ENCODE measurements at places on chromosomes 16 and 17. TPM values are rescaled to one million over a fixed set of nuclear protein-coding genes. Genes with fewer than 3 reads are reported as not detected.

The BBS2 gene
- total RNA-seq = 55.5 TPM

The C1QTNF1 gene
- total RNA-seq = not detected

The SCN4A gene
- total RNA-seq = 0.07 TPM

The MPP2 gene
- total RNA-seq = not detected

The ABCC11 gene
- 0.15 TPM for total RNA-seq

The OMG gene
- total RNA-seq = 0.11 TPM

The KRT28 gene
- total RNA-seq = not detected

The KLHL10 gene
- total RNA-seq = 0.29 TPM

The ZACN gene
- not detected for total RNA-seq

The TBC1D3I gene
- total RNA-seq = not detected

The CD79B gene
- total RNA-seq = 1,164 TPM

The RAPGEFL1 gene
- 5.6 TPM for total RNA-seq

The SLC4A1 gene
- total RNA-seq = 0.19 TPM

The HID1 gene
- not detected for total RNA-seq

The TBC1D26 gene
- not detected for total RNA-seq

GRCh38 chr17:32549559-32549958, 62.8 kb downstream of the CDK5R1 start:
- no peak for DNase-seq

DNA sequence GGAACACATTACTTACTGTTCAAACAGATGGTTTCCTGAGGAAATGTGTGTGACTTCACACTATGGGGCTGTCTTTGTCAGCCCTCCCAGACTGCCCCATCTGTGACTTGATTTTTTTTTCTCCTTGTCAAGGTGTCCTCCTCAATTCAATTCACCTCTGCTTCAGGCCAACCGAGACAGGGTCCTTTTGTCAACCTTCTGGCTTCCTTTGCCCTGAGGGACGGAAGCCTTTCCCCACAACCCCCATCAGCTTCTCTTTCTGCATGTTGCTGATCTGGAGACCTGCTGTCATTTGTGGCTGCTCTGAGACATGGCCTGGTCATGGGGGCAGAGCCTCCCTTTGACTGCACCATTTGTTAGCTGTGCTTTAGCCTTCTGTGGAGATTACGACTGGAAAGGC, 21.3 kb upstream of the RGS9 start:
- DNase-seq = no peak

- DNase-seq = no peak
These were observed 12.0 kb upstream of the PNPO start for GRCh38 chr17:47929218-47930000.

- no peak for DNase-seq
These were observed 596.0 kb upstream of the GOT2 start for GRCh38 chr16:59330019-59330670.

GRCh38 chr17:16352667-16353316, 477 bp downstream of the CENPV start:
- DNase-seq = peak; percentile 79

DNA sequence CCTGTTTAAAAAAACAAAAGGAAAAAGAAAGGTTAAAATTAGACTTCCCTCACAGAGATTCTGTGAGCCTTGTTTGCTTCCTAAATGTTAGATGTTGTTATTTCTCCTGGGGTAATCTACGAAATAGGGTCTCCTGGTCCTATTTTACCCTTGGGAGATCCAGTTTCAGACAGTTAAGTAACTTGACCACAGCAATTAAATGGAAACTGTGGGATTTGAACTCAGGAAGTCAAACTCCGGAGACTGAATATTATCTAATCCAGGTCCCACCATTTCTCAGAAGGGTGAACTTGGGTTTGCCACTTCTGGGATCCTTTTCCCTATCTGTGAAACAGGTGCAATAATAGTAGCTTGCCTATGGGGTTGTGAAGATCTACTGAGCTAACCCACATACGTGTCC, 6.4 kb upstream of the TMC5 start:
- no peak for DNase-seq

DNA sequence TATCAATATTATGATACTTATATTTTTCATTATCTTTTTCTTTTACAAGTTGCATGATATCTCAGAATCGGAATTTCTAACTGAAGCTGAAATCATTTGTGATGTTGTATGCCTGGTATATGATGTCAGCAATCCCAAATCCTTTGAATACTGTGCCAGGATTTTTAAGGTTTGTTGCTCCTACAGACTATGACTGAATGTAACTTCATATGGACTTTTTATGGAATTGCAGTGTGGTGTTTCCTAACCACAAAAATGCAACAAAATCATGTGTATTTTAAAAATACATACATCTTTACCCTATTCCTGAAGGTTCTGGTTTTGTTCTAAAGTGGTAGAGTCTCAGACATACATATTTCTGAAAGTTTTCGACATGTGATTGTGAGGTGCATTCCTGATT, 58.8 kb upstream of the RHBDL3 start:
- no peak for DNase-seq

- DNase-seq = no peak
These were observed 20.5 kb downstream of the ATPAF2 start for GRCh38 chr17:18018411-18018921.

GRCh38 chr17:65876985-65877384, 314.9 kb downstream of the CEP112 start:
- no peak for DNase-seq

DNA sequence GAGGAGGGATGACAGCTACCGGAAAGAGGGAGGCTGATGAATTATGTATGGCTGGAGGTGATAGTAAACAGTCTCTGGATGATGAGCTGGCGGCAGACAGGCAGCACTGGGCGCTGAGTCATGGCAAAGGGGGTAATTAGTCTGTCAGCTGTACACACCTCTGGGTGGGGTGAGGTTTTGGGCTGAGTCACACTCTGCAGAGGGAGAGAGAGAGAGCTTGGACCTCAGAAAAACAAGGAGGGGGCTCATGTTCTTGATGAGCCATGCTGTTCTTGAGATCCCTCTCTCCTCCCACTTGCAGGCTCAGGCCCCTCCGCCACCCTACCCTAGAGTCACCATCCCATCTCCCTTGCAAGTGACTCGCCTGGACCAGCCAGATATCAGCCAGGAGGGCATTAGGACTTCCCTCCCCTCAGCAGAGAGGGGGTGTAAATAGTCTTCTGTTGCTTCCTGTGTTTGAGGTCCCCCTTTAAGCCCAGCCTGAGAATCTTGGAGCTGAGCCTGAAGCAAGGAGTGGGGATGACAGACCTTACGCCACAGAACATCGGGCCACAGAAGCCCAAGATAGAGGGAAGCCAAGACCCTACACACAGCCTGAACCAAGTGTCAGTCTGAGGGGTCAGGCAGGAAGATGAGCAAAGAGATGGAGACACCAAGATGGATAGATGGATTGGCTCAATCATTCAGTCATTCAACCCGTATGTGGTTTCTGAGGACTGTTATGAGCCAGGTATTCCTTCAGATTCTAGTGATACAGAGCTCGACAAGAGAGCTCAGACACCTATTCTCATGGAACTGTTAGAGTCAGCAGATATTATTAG, 383.2 kb upstream of the CCL2 start:
- no peak for DNase-seq

DNA sequence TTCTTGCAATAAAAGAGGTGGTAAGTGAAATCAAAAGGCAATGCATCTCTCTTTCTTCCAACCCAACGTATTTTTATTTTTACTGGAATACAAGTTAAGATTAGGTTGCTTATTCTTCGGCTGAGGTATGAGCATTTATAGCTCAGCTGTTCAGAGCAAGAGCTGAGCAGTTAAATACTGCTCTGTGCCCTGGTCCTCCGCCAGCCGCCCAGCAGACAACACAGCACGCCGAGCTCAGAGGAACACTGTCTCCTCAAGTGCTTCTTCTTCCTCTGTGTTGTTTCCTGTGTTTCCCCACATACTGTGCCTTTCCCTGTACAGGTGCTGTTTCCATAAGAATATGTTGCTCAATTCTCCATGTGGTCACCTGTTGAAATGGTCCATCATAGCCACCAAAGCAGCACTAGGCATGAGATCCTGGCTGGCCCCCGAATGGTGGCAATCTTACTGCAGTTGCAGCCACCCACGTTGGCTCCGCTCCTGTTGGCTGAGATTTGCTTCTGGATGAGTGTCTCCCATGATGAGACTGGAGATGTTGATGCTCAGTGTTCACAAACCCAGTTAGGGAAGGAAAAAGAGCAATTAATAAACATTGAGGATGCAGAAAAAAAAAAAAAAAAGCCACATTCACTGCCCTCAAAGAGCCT, 515.3 kb downstream of the GRIN2A start:
- DNase-seq = no peak

GRCh38 chr16:81632392-81633146, 146.5 kb upstream of the PLCG2 start:
- DNase-seq = no peak

GRCh38 chr16:70398177-70398743, 40.6 kb downstream of the ST3GAL2 start:
- no peak for DNase-seq

GRCh38 chr17:29155227-29155965, 24.8 kb downstream of the MYO18A start:
- DNase-seq = no peak

GRCh38 chr17:77438241-77439188, 297.7 kb downstream of the SEC14L1 start:
- peak; percentile 74 for DNase-seq

- DNase-seq = no peak
These were observed 70.0 kb downstream of the IRX6 start for GRCh38 chr16:55393991-55394390.

- DNase-seq = no peak
These were observed 351.1 kb upstream of the TBX2 start for GRCh38 chr17:61048376-61049106.

DNA sequence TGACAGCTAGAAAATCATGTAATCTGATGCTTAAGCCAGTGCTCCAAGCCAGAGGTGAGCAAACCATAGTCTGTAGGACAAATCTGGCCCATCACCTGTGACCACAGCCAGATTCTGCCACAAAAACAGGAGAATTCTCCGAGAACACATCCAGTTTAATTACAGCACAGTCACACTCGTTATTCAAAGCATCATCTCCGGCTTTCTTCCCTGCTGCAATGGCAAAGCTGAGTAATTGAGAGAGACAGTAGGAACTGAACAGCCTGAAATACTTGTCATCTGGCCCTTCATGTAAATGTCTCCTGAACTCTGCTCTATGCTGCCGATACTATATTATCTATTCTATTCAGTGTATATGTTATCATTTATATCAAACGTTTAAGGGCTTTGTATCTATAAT, 121.4 kb upstream of the FOXF1 start:
- DNase-seq = no peak

- no peak for DNase-seq
These were observed 49.8 kb upstream of the CHMP6 start for GRCh38 chr17:80941743-80942422.

GRCh38 chr16:84003038-84003437, 35.0 kb downstream of the NECAB2 start:
- DNase-seq = no peak

DNA sequence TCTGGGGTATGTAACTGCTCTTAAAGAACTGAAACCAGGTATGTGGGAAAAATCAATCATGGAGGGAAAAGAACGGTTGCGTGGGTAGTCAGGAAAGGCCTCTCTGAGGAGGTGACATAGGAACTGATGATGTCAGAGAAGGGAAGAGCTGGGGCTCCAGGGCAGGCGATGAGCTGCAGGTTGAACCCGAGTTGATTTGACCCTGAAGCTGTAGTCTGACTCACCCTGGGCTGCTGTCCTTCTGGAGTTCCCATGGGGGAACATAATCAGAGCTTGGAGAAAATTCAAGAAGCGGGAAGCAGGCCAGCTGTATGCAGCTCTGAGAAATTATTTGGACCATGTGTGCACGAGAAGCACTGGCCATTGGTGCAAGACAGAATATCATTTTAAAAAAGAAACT, 16.7 kb downstream of the SLC6A2 start:
- no peak for DNase-seq

DNA sequence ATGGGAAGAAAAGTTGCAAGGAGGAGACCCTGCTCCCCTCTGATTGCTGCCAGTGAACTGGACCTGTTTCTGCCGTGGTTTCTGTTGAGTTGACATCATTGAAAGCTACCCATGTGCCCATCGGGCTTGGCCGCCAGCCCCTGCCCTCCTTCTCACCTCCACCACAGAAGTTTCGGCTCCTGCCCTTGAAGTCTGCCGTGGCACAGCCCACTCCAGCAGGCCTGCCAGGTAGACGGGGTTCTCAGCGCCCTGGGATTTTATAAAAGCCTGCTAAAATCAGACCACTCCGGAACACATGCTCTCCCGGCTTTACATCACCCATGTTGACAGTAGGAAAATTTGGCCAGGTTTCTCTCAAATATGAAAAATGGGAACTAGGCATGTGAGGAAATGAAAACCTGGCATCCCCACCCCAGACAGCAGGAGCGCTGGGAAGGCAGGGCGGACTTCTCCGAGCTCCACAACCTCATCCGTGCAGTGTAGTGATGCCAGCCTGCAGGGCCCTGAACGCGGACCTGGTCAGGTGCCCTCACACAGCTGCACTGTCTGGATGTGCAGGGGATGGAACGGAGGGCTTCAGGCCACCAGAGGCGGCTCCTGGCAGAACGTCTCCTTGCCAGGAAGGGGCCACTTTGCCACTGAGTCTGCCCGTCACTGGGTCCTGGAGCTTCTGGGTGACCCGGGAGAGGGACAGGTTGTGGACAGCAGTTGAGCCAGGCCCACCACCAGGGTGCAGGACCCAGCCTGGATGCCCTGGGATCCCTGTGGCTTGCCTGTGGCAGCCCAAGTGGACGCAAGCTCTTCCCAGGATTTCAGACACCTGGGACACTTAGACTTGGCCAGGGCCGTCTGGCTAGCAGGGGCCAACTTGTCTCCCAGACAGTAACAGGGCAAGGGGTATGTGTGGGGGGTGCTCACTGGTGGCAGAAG, 6.9 kb upstream of the GSE1 start:
- no peak for DNase-seq

- no peak for DNase-seq
These were observed 26.1 kb downstream of the GPR142 start for GRCh38 chr17:74393346-74393942.

DNA sequence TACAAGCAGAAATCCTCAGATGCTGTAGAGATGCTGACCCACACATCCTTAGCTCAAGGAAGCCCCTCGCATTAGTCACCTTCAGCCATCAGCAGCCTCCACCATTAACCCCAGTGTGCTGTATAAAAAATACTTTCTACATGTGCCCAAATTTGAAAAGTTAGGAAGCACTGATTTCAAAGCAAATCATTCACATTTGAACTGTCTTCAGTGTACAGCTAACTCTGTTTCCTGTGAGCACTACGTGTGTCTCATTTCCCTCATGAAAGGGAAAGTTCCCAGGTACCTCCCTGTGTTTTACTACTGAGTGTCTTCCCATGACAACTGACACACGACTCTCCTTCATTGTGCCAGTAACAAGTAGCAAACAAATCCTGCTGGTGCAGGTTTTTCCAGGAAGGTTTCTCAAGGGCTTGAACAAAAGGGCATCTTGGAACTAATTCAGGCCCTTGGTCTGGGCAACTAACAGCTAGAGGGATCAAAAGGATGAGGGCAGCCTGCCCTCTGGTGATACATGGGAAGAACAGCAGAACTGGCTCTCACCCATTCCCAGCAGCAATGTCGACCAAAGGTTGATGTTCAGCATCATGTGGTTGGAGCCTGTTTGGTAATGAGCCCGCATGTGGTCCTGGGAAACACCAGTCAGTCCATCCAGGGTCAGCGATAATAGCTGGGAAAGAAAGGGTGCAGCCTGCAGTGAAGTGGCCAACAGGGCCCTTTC, 4.0 kb downstream of the SLC35B1 start:
- DNase-seq = peak; percentile 59

GRCh38 chr16:53945996-53946395, 242.0 kb downstream of the FTO start:
- peak; percentile 83 for DNase-seq

Measured in Karpas-422 (cell line).